Panc1 (cell line): ENCODE measurements at places on chromosomes 1 and 21. TPM values are rescaled to one million over a fixed set of nuclear protein-coding genes. Genes with fewer than 3 reads are reported as not detected.

- no peak for DNase-seq
Measured at GRCh38 chr1:2251786-2252185, 23.7 kb downstream of the SKI start.

- no peak for DNase-seq
Measured at GRCh38 chr1:219257751-219258150, 84.1 kb downstream of the LYPLAL1 start.

DNA sequence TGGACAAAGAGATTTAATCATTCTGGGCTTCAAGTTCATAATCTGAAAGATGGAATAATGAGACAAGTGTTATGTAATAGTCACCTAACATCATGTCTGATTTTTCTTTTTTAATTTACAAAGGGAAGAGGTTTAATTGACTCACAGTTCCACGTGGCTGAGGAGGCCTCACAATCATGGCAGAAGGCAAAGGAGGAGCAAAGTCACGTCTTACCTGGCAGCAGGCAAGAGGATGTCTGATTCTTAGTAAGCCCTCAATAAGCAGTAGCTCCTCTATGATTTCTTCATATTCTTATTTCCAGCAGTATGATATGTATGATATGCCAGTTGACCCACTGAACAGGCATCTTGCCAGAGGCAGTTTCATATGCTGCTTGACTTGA lies 152.7 kb downstream of the S1PR1 start:
- DNase-seq: no peak

GRCh38 chr1:38269923-38270848 lies 223.6 kb upstream of the POU3F1 start:
- no peak for DNase-seq

DNA sequence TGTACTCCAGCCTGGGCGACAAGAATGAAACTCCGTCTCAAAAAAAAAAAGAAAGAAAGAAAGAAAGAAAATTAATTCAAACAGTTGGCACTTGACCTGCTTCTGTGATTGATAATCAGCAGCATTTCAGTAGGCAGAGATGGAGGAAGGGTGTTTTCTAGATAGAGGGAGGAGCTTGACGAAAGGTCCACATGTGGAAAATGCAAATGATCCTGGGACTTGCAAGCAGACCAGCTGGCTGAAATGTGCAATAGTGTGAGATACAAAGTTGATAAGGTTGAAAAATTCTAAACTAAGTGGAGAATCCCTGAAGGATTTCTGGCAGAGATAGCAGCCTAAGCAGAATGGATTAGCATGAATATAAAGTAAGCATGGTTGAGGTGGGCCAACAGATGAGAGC lies 4.2 kb downstream of the ELAPOR1 start:
- no peak for DNase-seq

SLC2A5 gene
- 0.26 TPM for total RNA-seq
